ENCODE measurements at places on chromosomes 2 and 18. TPM values are rescaled to one million over a fixed set of nuclear protein-coding genes. Genes with fewer than 3 reads are reported as not detected.
A peak's percentile ranks its signal among the peaks of the same experiment; 100 is the strongest.

The TRIM43 gene
- total RNA-seq = not detected

GRCh38 chr2:181715033-181715630 lies 34.8 kb upstream of the NEUROD1 start:
- no peak overlapping the region for H3K4me3 ChIP-seq
- no peaks in the 10 kb centered on the region for H3K4me1 ChIP-seq
- no peaks in the 10 kb centered on the region for H3K27me3 ChIP-seq
- H3K36me3 ChIP-seq = no peaks in the 10 kb centered on the region
- peak; percentile 75 for DNase-seq

GRCh38 chr2:29921560-29921915 lies at the start of gene ALK:
ALK (minus strand) TSS chr2:29921586; CDS start chr2:29920659, 927 bp downstream.
- H3K4me1 ChIP-seq = peaks cover 9% of the 10 kb centered on the region
- no peaks in the 10 kb centered on the region for H3K36me3 ChIP-seq
- peak; percentile 79 for DNase-seq
- peaks cover 59% of the 10 kb centered on the region for H3K27me3 ChIP-seq

- H3K4me3 ChIP-seq = no peak overlapping the region
- peaks cover 7% of the 10 kb centered on the region for H3K27me3 ChIP-seq
- H3K27ac ChIP-seq = no peak overlapping the region
- DNase-seq = no peak
- peaks cover 2% of the 10 kb centered on the region for H3K36me3 ChIP-seq
Measured at GRCh38 chr2:118121101-118121500, 32.8 kb downstream of the INSIG2 start.

DNA sequence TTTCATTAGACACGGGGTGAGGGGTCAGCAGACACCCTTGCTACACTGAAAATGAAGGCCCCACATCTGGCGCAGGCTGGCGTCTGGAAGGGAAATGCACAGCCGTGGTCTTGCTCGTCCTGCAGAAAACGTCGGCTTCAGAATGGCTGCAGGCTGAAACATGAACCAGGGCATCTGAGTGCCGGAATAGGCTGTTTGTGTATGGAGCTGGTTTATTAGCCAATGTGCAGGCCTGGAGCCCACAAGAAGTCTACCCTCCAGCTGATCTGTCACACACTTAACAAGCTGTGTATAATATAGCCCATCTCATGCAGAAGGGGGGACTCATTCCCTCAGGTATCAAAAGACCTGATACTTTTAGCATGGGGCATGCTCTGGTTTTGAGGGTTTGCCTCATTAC lies 153.4 kb upstream of the SOX11 start:
- no peaks in the 10 kb centered on the region for H3K36me3 ChIP-seq
- no peaks in the 10 kb centered on the region for H3K27me3 ChIP-seq
- H3K4me3 ChIP-seq = no peak overlapping the region
- no peaks in the 10 kb centered on the region for H3K4me1 ChIP-seq

GRCh38 chr2:1730015-1730927 lies 14.0 kb downstream of the PXDN start:
- H3K27me3 ChIP-seq = peaks cover 3% of the 10 kb centered on the region
- H3K4me3 ChIP-seq = no peak overlapping the region
- no peak overlapping the region for H3K27ac ChIP-seq
- H3K4me1 ChIP-seq = no peaks in the 10 kb centered on the region
- DNase-seq = no peak
- H3K36me3 ChIP-seq = no peaks in the 10 kb centered on the region

DNA sequence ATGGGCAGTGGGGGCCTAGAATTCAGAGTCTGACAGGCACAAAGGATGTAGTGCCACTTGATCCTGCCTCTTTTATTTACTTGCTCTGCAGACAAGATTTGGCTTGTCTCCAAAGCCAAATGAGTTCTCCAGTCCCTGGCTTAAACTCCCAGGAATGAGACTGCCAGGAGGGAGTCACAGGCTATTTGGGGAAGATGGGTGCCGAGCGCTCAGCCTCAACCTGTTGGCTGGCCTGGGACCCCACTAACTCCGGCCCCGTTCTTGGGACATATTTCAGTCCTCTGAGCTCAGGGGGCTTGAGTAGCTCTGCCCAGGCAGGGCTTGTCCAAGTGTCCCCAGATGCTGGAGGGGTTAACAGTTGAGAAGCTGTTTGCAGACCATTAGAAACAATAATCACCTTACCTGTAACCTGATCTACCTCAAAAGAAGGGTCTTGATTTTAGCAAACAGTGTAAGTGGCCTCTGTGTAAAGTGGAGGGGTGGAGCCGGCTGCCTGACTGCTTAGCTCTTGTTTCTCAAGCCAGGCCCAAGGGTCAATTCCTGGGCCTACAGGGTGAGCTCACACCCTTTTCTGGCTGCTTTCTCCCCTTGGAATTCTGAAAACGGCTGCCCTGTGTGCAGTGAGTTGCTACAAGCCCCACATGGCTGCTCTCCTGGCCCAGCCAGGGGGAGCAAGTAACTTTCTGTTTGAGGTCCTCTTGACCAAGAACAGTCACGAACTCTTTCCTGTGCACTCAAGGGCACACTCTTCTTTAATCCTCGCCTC lies 27.1 kb upstream of the FZD5 start:
- H3K4me1 ChIP-seq = no peaks in the 10 kb centered on the region
- no peak for DNase-seq
- peaks cover 11% of the 10 kb centered on the region for H3K27me3 ChIP-seq
- H3K4me3 ChIP-seq = no peak overlapping the region

DNA sequence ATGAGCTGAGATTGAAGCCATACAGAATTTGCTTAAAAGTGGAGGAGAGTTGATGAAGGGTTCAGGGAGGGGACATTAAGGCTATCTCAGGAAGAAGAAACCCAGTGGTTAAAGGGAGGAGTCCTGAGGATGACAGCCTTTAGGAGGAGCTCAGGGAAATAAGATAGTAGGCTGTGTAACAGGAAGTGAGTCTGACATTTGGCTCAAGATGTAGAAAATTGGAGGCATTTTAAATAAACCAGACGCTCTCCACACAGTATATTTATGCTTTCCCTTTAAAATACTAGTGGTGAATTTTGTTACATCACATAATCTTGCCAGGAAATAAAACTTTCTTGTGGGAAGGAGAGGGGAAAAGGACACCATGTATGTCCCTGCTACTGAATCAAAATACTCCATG lies 11.6 kb downstream of the KCNH7 start:
- H3K4me3 ChIP-seq = no peak overlapping the region
- no peak for DNase-seq
- H3K36me3 ChIP-seq = no peaks in the 10 kb centered on the region
- H3K27ac ChIP-seq = no peak overlapping the region
- H3K4me1 ChIP-seq = no peaks in the 10 kb centered on the region

DNA sequence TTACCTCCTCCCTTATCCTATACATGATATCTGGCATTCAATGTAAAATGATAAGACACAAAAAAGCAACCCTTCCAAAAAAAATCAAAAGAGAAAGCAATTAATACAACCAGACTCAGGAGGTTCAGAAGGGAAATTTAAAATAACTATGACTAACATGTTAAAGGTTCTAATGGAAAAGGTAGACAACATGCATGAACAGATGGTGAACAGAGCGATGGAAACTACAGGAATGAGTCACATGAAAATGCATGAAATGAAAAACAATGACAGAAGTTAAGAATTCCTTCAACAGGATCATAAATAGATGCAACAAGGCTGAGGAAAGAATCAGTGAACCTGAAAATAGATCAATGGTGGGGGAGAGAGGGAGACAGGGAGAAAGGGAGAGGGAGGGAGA lies 26.1 kb upstream of the ERCC3 start:
- H3K36me3 ChIP-seq = peaks cover 50% of the 10 kb centered on the region
- no peaks in the 10 kb centered on the region for H3K27me3 ChIP-seq
- H3K4me3 ChIP-seq = no peak overlapping the region
- DNase-seq = no peak
- peak overlapping the region; percentile 13 for H3K27ac ChIP-seq
- peaks cover 6% of the 10 kb centered on the region for H3K4me1 ChIP-seq

DNA sequence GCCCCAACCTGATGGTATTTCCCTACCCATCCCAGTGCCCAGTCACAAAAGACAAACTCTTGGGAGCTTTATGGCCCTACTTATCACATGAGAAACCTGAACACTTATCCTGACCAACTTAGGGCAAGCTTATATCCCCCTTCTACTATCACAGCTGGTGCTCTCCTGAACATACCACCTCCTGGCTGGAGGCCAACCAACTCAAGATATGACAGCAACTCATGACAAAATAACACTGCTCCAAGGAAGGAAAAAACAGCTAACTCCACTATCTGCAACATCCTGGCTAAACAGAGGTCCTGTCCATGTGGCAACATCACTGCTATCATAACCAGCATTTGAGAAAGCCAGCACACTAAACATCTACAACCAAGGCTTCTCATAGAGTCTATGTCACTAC lies 20.9 kb upstream of the CLASP1 start:
- no peak overlapping the region for H3K4me3 ChIP-seq
- H3K27ac ChIP-seq = no peak overlapping the region
- H3K36me3 ChIP-seq = peaks cover 11% of the 10 kb centered on the region
- H3K27me3 ChIP-seq = peaks cover 2% of the 10 kb centered on the region

GRCh38 chr2:234435836-234436481 lies 60.9 kb downstream of the ARL4C start:
- no peak for DNase-seq
- no peak overlapping the region for H3K27ac ChIP-seq
- no peaks in the 10 kb centered on the region for H3K27me3 ChIP-seq
- peaks cover 32% of the 10 kb centered on the region for H3K4me1 ChIP-seq
- H3K36me3 ChIP-seq = no peaks in the 10 kb centered on the region

DNA sequence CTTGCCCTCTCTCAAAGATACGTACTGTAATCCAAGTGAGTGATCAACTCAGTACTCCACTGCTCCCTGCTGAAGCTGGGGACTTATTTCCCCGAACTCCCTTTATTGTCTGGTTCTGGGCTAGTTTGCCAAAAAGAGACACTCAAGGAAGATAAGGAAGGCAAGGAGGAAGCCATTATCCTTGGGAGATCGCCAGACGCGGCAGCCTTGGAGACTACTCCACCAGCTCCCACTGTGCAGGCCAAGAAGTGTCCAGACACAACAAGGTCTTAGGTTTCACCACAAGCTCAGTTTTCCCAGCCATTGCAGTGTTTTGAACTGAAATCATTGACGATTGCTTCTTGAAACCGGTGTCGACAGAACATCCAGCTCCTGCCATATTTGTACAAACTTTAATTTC lies 439.6 kb upstream of the UBE2E3 start:
- peaks cover 5% of the 10 kb centered on the region for H3K27me3 ChIP-seq
- H3K4me1 ChIP-seq = no peaks in the 10 kb centered on the region
- H3K4me3 ChIP-seq = no peak overlapping the region
- no peaks in the 10 kb centered on the region for H3K36me3 ChIP-seq

GRCh38 chr2:144596073-144596871 lies 76.4 kb upstream of the ZEB2 start:
- no peaks in the 10 kb centered on the region for H3K36me3 ChIP-seq
- H3K27me3 ChIP-seq = peaks cover 4% of the 10 kb centered on the region
- no peak for DNase-seq
- no peak overlapping the region for H3K4me3 ChIP-seq

DNA sequence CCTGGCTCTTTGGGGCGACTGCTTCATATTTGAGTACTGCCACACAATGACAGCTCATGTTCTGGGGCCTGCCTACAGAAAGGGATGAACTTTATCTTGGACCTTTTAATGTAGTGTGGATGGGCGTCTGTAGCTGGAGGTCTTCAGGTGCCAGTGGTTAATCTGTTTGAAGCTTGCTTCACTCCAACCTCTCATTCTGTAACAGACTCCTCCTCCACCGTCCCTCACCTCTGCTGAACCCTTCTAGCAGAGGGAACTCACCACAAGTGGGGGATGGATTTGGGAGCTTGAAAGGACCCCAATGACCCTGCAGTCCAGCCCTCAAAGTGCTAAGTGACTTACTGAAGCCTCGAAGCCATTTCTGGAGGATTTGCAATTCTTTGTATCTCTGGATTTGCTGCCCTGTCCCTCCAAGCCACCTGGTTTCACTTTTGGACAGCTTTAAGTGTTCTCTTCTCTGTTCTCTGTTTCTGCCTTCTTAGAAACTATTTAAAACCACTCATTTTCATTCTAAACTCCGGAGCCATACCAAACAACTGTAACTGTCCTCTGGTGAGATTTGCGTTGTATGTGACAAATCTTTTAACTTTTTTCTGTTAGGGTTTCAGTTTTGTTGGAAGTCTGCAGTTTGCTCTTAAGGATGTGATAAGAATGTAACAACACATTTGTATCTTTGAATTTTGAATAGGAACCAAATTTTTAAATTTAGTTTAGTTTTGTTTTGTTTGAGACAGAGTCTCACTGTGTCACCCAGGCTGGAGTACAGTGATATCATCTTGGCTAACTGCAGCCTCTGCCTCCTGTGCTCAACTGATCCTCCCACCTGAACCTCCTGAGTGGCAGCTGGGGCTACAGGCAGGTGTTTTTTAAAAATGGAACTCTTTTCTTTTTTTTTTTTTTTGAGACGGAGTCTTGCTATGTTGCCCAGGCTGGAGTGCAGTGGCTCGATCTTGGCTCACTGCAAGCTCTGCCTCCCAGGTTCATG lies 37.0 kb upstream of the CASP8 start:
- H3K27me3 ChIP-seq = no peaks in the 10 kb centered on the region
- no peak overlapping the region for H3K27ac ChIP-seq
- no peak for DNase-seq
- H3K36me3 ChIP-seq = peaks cover 5% of the 10 kb centered on the region
- H3K4me3 ChIP-seq = no peak overlapping the region

GRCh38 chr2:68436270-68436669 lies 30.8 kb downstream of the FBXO48 start:
- peaks cover 10% of the 10 kb centered on the region for H3K4me1 ChIP-seq
- no peak overlapping the region for H3K4me3 ChIP-seq
- DNase-seq = no peak
- no peaks in the 10 kb centered on the region for H3K27me3 ChIP-seq
- no peaks in the 10 kb centered on the region for H3K36me3 ChIP-seq
- H3K27ac ChIP-seq = no peak overlapping the region

DNA sequence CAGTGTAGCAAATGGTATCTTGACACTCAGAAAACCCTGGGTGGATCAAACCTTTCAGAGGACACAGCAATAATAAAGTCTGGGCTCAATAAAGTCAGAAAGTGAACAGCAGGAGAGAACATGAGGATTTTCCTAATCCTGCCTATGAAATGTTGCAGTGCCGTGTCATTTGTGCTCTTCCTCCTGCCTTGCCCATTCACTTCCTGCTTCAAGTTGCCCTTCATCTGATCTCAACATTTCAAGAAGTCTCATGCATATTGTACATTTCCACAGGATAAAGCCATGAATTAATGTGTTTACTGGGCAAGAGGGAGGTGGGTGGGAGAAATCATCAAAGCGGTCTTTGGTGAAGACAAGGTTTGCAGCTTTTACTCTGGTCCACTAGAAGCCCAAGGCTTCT lies 51.1 kb upstream of the STPG4 start:
- no peaks in the 10 kb centered on the region for H3K4me1 ChIP-seq
- no peak overlapping the region for H3K27ac ChIP-seq
- DNase-seq = no peak
- H3K27me3 ChIP-seq = peaks cover 5% of the 10 kb centered on the region
- H3K36me3 ChIP-seq = no peaks in the 10 kb centered on the region
- H3K4me3 ChIP-seq = no peak overlapping the region
